Calu3 (cell line): ENCODE measurements at places on chromosomes 2 and 18.

DNA sequence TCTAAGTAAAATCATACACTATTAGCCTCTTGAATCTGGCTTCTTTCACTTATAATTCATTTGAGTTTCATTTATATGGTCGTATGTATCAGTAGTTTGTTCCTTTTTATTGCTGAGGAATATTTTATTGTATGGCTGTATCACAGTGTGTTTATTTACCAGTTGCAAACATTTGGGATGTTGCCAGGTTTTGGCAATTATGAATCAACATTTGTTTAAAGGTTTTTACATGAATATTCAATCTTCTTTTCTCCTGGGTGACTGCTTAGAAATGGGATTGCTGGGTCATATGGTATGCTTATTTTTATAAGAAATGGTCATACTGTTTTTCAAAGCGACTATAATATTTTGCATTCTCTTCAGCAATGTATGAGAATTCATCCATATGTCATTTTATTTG is 107.9 kb downstream of the PMAIP1 start:
- DNase-seq: no peak

GRCh38 chr2:14363137-14363536 is 269.4 kb upstream of the LRATD1 start:
- no peak for DNase-seq

GRCh38 chr2:158746488-158746887 is 48.6 kb upstream of the DAPL1 start:
- no peak for DNase-seq

GRCh38 chr18:54357082-54357659 is 487 bp downstream of the STARD6 start:
- no peak for DNase-seq

- DNase-seq: no peak
Observed at GRCh38 chr18:72866442-72866900, 1.3 kb downstream of the NETO1 start.

- no peak for DNase-seq
Observed at GRCh38 chr2:110720547-110720946, 11.8 kb upstream of the ACOXL start.

GRCh38 chr2:109231996-109232705 is 103.1 kb downstream of the SH3RF3 start:
- DNase-seq: no peak

DNA sequence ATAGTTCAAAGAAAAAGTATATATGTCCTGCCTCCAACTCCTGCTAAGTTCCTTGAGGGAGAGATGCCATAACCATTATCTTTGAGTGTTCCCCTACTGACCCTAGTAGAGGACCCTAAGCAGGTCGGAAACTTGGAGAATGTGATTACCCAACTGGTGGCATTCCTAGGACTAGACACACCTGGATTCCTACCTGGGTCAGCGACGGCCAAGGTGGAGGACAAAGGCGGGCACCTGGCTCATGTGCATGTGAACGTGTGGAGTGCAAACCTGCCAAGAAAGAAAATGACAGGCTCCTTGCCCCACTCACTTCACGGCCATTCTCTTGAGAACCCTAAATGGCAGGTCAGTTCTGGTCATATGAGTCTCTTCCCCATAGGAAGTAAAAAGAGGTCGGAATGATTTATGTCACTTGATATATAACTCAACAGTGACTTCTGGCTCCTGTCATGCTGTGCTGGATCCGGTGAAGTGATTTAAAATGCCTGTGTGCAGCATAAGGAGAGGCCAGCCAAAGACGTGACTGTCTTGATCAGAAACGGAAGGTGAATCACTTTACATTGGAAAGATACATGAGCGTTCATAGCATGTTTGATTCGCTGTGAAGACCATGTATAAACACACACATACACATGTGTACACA is 371.6 kb downstream of the EIPR1 start:
- DNase-seq: no peak

GRCh38 chr18:47558110-47558750 is 306.8 kb upstream of the SKOR2 start:
- DNase-seq: no peak

- no peak for DNase-seq
Observed at GRCh38 chr2:122395687-122396086, 640.2 kb downstream of the TSN start.

- no peak for DNase-seq
Observed at GRCh38 chr2:29495068-29495467, 379.9 kb downstream of the CLIP4 start.

DNA sequence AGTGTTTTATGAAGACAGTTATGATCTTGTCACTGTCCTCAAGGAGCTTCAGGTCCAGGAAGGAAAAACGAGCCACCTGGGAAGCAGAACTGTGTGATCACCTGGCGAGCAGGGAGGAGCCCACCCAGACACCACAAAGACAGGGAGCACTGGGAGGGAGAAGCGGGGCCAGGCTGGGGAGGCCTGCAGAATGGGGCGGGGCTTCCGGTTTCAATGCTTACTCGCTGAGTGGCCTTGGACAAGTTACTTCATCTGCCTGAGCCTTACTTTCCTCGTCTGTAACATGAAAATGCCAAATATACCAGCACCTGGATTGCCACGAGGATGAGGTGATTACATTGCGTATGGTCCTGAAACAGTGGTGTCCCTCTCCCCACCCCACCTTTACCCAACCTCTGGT is 227.5 kb downstream of the ANKRD30B start:
- DNase-seq: no peak

- DNase-seq: no peak
Observed at GRCh38 chr2:176675271-176675949, 406.2 kb downstream of the MTX2 start.

DNA sequence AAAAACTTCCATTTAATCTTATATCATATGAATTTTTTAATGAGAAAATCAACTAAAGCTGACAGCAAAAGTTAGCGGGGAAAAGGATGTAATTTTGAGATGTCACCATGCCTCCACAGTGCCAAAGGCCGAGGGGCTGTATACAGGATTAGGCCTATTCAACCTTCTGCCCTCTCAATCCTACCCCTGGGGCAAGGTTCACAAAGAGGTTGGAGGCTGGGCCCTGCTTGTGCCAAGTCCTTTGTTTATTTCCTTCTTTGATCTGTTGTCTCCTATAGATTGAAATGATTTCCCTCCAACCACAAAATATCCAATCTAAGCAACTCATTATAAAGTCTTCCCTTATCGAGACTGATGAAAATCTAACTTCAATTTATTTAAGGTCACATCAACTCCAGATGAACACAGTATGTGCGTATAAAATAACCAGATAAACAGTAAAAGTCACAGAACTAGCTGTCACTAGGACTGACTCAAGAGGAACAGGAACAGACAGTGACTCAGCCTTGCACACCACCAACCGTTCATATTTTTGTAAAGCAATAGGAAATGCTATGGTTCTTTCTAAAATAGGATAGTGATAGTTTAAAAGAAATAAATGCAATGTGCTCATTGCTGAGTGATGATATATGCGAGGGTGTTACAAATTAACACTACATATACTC is 95.8 kb downstream of the SLC25A12 start:
- DNase-seq: no peak

- no peak for DNase-seq
Observed at GRCh38 chr2:171882089-171882769, 11.8 kb downstream of the SLC25A12 start.

DNA sequence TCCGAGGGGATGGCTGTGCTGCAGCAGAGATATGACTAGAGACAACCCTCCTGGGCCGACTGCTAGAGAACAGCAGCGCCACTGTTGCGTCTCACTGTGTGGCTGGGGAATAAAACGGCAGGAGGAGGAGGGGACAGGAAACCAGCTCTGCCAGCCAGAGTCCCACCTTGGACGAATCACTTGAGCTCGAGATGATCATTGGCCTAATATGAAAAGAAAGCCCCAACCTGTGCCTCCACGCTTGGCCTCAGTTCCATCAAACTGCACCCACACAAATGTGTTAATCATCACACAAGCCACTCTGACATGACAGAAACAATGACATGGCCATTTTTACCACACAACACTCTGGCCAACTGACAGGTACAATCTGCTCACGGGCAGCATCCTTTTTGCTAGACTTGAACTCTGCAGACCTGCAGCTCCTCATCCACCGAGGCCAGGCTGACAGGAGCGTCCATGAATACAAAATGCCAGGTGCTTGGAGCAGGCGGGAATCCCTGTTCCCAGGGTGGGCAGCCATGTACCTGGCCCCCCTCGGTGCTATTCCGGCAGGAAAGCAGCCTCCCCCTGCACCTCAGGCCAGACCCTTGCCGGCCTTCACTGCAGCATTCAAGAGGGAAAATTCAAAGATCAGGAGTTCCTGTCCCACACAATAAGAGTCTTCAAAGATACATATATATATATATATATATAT is 52.3 kb downstream of the PARD6G start:
- DNase-seq: no peak

DNA sequence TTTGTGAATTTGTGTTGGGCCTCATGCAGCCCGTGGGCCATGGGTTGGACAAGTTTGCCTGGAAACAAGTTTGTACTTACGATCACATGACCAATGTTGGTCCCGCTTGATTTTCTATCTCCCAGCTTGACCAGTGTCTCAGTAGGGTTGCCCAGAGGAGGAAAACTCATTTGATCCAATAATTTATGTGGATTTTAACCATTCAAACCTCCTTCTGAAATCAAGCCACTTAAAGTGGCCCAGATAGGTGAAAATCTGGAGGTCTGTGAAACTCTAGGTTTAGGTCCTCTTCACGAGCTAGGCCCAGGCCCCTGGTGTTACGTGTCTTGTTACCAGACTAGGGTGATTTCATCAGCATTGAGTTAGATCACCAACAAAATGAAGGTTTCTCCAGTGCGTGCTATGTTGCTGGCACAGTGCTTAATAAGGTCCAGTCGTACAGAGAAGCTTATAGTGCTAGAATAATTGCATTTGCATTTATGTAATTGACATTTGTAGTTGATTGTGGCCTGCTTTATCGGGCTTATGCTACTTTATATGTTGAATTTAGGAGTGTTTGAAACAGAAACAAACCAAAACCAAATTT is 4.4 kb downstream of the ACTR2 start:
- no peak for DNase-seq

- no peak for DNase-seq
Observed at GRCh38 chr2:201730651-201731285, 32.3 kb upstream of the MPP4 start.

GRCh38 chr18:45753286-45753685 is 29.3 kb downstream of the SLC14A1 start:
- DNase-seq: no peak
